GM12878 (cell line): ENCODE measurements at places on chromosomes 16 and 17.

DNA sequence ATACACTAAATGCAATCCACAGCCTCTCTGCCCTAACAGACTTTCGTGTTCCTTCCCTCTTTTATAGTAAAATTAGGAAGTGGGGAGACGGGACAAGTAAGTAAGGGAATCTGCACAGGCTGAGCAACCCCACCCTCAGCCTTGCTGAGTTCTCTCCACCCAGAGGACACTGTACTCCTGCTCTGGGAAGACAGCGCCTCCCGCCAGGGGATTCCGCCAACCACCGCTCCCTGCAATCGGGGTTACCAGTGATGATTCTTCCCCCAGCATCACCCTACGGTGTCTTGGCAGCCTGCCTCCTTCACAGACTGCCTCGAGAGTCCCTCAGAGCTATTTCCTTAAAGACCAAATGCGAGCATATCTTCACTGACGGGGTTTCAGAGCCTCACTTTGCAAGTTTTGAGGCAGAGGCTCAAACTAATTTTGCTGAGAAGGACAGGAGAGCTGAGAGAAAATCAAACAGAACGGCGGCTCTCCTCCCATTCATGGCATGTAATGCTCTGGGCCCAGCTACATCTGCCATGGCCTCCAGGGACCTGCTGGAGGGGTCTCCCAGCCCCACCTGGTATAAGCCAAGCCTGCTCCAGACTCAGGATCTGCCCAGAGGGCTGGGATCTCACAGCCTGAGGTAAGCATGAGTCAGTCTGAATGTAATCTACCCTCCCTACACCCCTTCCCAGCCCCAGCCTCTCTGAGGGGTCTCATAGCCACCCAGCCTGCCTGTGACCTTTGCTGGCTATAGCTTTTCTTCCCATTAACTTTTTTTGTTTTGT, 22.7 kb upstream of the ASGR2 start:
- no peak for DNase-seq

- no peak for DNase-seq
Measured at GRCh38 chr16:6836766-6837165, 495.9 kb upstream of the RBFOX1 start.

DNA sequence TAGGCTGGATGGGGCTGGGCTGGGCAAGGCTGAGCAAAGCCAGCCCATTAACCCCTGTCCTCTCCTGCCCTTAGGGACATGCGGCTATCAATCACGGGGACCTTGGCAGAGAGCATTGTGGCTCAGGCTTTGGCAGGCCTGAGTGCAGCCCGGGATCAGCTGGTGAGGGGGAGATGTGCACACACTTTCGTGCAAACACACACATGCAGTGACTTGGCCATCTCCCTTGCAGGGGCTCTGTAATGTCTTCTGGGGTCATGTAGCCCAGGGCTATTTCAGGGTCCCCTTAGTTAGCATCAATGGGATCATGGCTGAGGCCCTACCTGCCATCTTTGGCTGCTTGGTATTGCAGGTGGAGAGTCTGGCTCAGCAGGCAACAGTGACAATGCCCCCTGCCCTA, 6.9 kb downstream of the CARMIL2 start:
- no peak for DNase-seq

DNA sequence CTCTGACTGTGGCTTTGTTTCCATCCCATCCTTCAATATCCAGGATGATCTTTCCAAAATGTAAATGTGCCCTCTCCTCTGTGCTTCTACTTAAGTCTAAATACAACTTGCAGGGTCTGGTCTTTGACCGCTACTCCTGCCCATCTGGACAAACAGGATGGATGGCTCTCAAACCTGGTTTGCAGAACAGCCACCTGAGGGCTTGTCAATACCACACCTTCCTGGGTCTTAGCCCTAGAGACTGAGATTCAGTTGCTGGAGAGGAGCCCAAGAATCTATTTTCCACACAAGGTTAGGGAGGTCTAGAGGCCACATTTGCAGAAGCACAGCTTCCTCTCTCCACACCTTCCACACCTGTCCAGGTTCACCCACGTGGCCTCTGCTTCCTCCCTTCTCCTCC, 1.9 kb upstream of the GRB7 start:
- DNase-seq, result no peak

- no peak for DNase-seq
Measured at GRCh38 chr17:73341350-73342049, 29.7 kb upstream of the CDC42EP4 start.

DNA sequence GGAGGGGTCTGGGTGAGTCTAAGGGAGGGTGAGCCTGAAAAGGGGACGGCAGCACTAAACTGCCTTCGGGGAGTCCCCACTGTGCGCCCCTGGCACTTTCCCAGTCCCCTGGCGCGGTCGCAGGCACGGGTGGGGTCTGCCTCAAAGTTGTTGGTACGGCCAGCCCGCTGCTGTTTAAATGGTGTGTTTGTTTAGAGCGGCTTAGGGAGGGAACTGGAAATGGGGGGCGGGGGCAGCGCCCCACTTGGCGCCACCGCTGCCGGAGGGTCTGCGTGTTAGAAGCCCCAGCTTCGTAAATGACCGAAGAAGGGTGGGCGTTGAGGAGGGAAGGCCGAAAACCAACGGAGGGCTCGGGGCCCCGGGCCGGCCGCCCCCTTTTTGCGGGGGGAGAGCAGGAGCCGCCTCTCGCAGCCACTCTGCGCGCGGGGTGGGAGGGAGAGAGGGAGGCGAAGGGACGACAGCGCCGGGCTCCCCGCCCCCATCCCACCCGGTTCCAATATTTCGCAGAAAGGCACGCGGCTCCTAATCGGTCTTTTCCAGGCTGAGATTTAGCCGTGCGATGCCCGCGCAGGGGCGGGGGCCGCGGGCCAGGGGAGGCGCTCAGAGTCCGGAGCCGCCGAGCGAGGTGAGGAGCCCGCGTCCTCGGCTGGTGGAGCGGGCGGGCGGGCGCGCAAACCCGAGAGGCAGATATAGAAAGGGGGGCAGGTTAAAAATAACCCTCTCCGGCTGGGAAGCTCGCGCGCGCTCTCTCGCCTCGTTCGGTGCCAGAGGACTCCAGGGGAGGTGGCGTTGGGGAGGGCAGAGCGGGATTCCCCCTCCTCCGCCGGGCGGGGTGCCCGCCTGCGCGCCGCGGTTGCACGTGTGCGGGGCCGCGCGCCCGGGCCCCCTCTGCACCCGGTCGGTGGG, 54.9 kb downstream of the SREBF1 start:
- no peak for DNase-seq

DNA sequence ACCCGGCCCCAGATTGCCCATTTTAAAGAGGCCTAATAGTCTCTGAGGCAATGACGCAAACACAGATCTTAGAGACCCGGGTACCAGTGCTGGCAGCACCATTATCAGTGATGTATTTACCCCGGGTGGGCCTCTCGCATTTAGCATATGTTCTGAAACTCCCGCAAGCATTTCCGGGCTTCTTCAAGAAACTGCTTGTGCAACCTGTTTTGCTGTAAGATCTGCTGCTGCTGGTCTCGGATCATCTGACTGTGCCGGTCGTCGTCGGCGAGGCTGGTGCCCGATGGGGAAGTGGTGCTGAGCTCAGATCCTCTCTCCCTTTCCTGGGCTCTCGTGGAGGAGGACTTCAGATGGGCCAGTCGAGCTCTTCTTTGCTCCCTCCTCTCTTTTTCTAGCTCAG, 12.5 kb downstream of the CEP295NL start:
- DNase-seq, result no peak

DNA sequence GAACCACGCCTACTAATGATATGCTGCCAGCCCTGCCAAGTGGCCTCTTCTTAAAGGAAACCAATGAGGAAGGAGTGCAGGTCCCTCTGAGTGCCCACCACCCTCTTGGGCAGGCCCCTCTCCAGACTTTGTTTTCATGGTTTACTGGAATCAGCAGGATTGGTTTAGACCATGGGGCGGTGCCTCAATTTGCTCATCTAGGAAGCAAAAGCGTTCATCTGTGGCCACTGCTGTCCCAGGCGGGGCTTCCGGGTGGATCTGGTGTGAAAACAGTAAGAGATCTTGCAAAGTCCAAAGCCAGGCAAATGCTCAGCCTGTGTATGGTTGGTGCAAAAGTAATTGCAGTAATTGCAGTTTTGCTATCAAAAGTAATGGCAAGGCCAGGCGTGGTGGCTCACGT, 71.3 kb downstream of the AMFR start:
- DNase-seq, result no peak

DNA sequence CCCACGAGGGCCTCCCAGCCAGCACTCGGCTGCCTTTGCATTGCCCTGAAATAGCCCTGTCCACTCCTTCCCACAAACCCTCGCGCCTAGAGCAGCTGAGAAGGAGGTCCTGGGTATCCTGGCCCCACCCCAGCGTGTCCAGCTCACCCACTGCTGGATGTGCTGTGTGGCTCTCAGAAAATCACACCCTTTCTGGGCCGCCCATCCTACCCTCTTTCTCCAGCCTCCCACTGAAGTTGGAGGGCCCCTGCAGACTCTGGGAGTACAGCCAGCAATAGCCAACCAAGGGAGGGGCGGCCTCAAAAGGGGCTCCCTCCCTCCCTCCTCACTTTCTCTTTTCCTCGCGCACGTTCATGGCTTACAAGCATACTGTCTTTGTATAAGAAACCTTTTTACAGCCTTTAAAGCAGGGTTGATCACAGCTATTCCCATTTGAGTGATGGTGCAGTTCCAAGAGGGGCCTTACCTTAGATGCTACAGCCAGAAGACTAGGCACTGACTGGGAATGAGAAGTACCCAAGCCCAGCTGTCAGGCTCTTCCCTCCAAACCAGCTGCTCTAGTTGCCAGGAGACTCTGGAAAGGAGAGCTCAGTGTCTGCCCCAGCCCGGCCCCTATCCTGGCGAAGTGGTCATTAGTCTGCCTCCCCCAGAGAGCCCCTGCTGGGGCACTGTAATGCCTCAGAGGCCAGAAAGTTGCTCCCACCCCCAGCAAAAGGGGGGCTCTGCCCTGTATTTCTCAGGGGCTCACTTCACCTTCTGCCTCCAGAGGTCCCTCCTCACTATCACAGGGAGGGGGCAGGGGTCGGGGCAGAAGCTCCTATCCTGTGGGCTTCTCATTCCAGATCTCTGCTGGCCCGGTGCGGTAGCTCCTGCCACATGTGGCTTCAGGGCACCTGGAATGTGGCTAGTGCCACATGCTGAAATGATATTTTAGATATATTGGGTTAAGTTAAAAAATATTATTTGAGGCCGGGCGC, 38.1 kb downstream of the DCAKD start:
- DNase-seq, result no peak

- DNase-seq, result no peak
Measured at GRCh38 chr17:82439194-82439828, 11.2 kb downstream of the CYBC1 start.

- DNase-seq, result no peak
Measured at GRCh38 chr16:80932708-80933095, 74.0 kb downstream of the CMC2 start.

DNA sequence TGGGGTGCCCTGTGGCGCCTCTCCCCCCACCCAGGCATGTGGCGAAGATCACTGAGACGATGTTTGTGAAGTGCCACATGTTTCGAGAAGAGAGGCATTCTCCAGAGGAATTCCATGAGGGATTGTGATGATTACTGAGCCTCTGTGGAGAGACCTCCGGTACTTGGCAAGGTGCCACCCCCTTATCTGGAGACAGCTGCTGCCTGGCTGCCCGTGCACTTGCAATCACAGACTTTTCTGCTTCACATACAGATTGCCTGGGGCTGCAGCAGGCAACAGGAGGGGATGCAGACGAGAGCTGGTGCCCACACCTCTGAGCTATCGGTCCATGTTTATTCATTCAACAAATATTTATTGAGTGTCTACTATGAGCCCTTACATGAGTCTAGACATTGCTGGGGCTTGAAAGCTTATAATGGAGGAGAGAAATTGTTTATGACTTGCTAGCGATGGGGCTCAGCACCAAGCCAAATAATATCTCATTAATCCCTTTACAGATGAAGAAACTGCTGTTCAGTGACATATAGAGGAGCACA, 317.2 kb upstream of the ZFHX3 start:
- no peak for DNase-seq

- no peak for DNase-seq
Measured at GRCh38 chr17:33519692-33520091, 226.6 kb upstream of the ASIC2 start.

GRCh38 chr16:26856271-26856670, 210.5 kb upstream of the C16orf82 start:
- no peak for DNase-seq

GRCh38 chr16:86431540-86431939, 78.8 kb upstream of the FOXF1 start:
- no peak for DNase-seq

DNA sequence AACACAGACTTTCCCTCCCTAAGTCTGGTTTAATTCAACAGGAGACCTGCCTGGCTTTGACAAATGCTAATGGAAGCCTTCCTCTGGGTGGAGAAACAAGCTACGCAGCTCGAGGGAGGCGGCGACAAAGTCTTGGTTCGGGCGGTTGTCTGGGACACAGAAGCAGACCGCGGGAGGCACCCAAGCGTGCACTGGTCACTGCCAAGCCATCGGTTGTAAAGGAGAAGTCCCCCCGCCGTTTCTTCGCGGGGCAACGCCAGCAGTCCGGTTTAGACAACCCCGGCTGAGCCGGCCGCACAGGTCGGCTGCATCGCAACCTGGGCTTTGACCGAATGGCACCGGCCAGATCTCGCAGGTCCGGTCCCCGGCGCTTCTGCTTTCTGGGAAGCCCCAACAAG, 586 bp downstream of the GLYR1 start:
- no peak for DNase-seq

- DNase-seq, result no peak
Measured at GRCh38 chr17:65479282-65479681, 82.2 kb downstream of the AXIN2 start.

GRCh38 chr17:64507413-64507782, 621 bp downstream of the CEP95 start:
- DNase-seq, result no peak

- no peak for DNase-seq
Measured at GRCh38 chr16:85334718-85335583, 222.7 kb upstream of the CIBAR2 start.

- peak; percentile 24 for DNase-seq
Measured at GRCh38 chr17:39235555-39236449, 10.1 kb upstream of the STAC2 start.

DNA sequence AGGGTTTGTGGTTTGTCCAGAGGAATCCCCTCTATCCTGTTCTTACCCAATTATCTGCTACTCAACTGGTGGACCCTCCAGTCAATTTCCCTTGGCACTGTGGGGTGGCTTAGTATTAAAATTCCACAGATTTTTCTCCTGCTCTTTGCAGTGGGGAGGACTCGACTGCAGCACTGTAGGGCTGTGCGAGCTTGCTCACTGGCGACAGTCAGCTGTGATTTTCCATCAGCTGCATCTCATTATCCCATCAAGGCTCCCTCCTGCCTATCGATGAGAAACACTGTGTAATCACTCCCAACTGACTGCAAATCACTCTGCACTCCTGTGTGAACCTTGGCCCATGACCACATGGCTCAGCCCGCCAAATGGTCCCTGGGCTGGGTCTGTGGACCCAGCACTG, 90.5 kb upstream of the MAF start:
- no peak for DNase-seq

DNA sequence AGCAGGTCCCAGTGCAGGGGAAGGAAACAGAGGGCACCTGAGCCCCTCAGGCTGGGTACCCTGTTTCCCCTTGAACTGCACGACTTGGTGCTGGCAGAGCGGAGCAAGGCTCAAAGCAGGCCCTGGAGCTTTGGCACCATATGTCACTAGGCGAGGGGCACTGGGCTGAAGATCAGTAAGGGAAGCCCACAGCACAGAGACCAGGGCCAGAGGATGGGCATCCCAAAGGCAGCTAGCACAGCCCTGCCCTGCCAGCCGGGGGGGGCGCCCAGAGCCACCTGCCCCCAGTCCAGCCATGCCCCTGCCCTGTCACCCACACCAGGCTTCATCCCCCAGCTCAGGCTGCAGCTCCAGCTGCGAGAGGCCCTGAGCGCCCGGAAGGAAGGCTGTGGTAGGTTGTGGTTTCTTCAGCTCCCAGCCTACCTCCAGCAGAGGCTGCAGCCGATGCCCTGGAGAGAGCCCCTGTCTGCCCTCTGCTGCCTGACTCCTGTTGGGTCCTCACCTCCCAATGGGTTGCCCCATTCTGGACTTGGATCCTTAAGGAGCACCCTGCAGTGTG, 10.9 kb downstream of the NHERF1 start:
- no peak for DNase-seq
